ENCODE measurements at places on chromosomes 4 and X.

DNA sequence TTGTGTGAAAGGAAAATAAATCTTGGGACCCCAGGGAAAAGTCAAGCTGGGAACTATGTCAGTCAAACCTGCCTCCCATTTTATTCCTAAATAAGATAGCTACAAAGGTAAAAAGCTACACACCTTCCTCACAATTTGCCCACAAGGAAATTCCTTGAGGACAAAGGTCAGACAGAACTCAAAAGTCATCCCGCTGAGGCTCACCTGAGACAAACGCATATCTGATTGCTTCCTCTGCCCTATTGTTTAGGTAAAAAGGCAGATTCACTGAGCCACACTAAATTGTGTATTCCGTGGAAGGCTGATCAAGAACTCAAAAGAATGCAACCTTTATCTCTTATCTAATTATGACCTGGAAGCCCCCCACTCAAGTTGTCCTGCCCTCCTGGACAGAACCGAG is 58.7 kb upstream of the MAML3 start:
- no peak for DNase-seq

- DNase-seq, result peak; percentile 36
These were observed 3.9 kb downstream of the MAML3 start for GRCh38 chr4:140149846-140150635.

- no peak for DNase-seq
These were observed 79.2 kb upstream of the ATOH1 start for GRCh38 chr4:93749292-93749761.

DNA sequence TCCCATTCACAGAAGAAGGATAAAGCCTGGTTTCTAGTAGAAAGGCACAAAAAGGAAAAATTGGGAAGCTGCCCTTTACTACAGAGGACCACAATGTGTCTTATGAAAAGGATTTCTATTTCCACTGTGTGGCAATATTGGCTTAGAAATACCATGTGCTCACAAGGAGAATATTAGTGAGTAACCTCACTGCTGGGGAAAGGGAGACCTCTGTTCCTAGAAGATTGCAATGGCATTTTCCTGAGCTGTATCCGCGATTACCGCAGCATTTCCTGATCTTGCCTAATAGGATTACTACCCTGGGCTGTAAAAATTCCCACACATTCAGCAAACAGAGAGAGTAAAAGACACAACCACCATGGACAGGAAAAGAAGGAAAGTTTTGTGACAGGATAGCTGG is 308.8 kb upstream of the TECRL start:
- DNase-seq, result no peak

- DNase-seq, result no peak
These were observed 42.0 kb downstream of the HPRT1 start for GRCh38 chrX:134501941-134502340.

- DNase-seq, result no peak
These were observed 143.3 kb downstream of the CAMK2D start for GRCh38 chr4:113618205-113618604.

GRCh38 chr4:177680308-177680707 is 238.1 kb upstream of the AGA start:
- DNase-seq, result no peak

GRCh38 chrX:915427-916229 is 285.0 kb downstream of the SHOX start:
- no peak for DNase-seq

GRCh38 chr4:153241970-153242838 is 38.0 kb downstream of the TRIM2 start:
- no peak for DNase-seq

GRCh38 chrX:16431266-16431665 is 218.7 kb upstream of the S100G start:
- DNase-seq, result no peak

GRCh38 chr4:174714393-174715211 is 114.4 kb downstream of the GLRA3 start:
- no peak for DNase-seq

GRCh38 chrX:72094894-72095293 is 36.8 kb downstream of the RTL5 start:
- DNase-seq, result peak; percentile 38

- DNase-seq, result no peak
These were observed 4.8 kb upstream of the RELL1 start for GRCh38 chr4:37690976-37691375.

DNA sequence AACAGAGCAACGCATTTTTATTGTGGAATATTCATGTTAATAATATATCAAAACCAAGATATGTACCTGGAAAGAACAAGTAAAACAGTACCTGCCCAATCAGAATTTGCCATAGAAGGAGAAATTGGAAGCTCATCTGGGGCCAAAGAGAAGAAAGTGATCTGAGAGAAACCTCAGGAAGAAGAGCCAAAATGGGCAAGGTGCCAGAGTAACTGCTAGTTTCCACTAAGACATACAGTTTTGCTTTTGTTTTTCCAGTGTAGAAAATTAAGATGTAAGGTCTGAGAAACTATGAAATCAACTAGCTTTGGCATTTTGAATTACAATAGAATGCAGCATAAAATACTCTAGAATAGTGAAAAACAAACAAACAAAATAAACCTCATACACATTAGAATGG is 2201.2 kb downstream of the ARAP2 start:
- no peak for DNase-seq

GRCh38 chr4:169228076-169228475 is 42.7 kb downstream of the SH3RF1 start:
- DNase-seq, result no peak
